ENCODE measurements at places on chromosomes 5 and 9.

- no peak for DNase-seq
These were observed 129.1 kb upstream of the SHB start for GRCh38 chr9:38198140-38198539.

GRCh38 chr5:144237851-144238250, 67.2 kb downstream of the KCTD16 start:
- DNase-seq, result no peak

DNA sequence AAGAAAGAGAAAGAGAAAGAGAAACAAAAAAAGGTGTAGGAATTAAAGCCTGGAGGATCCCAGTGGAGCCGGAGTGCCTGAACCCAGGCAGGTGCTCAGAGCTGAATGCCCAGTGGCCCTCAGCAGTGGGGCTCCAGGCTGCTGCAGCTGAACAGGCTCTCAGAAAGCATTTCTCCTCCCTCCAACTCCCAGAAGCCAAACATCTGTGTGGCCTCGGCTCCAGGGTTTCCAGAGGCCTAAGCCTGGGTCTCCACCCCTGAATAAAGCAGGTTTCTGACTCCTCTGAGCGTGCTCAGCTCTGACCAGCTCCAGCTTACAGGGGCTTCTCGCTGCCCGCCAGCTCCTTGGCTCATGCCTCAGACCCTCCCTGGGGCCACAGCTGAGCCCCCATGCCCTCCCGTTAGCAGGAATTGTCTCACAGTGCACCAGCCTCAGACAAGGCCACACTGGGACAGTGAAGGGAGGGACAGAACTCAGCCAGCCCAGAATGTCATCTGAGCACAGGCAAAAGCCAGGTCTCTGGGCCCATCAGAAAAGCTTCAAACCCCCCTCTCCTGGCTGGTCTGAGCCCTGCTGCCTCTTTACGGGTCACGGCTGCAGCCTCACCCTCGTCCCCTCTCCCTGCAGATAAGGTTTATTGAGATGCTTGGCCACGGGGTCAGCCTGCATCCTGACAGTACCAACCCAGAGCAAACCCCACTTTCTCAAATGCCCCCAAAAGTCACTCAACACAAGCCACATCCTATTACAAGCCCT, 114.4 kb upstream of the PPP1R26 start:
- DNase-seq, result no peak

GRCh38 chr5:110342683-110343082, 383.8 kb downstream of the TMEM232 start:
- no peak for DNase-seq

- DNase-seq, result no peak
These were observed 164.1 kb downstream of the PRR16 start for GRCh38 chr5:120628156-120628555.

DNA sequence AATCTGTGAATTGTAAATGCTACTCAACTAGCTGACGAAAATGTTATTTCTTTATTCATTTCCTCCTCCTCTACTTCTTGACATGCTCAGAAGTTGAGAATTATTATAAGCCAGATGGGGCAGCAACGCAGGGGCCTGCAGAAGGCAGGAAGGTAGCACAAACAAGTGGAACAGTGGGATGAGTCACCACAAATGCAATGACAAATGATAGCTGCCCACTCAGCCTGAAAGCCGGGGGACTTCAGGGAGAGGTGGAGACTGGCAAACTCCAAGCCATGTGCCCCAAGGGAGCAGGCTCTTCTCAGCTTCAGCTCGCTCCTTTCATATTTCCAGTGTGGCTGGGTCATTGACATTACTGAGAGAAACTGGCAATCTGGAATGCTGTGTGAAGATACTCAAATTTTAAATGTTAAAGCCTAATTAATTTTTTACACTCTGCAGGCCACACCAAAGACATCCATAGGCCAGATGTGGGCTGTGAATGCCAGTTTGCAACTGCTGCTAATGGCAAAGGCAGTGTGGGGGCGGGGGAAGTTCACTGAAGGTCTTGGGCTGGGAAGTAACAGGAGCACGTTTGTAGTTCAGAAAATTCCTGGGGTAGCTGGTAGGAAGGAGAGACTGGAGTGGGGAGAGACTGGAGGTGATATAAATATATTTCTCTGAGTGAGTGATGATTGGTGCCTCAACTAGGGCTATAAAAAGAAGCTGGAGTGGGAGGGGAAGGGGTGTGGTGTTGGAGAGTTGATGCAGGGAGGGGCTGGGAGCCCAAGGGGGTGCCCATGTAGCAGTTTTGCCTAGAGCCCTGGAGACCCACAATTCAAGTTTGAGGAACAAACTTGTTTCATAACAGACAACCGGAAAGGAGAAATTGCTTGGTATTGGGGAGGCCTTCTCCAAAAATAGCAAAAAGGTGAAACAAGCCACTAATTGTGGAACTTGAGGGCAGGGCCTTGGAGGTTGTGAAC, 20.8 kb upstream of the ADRB2 start:
- no peak for DNase-seq

DNA sequence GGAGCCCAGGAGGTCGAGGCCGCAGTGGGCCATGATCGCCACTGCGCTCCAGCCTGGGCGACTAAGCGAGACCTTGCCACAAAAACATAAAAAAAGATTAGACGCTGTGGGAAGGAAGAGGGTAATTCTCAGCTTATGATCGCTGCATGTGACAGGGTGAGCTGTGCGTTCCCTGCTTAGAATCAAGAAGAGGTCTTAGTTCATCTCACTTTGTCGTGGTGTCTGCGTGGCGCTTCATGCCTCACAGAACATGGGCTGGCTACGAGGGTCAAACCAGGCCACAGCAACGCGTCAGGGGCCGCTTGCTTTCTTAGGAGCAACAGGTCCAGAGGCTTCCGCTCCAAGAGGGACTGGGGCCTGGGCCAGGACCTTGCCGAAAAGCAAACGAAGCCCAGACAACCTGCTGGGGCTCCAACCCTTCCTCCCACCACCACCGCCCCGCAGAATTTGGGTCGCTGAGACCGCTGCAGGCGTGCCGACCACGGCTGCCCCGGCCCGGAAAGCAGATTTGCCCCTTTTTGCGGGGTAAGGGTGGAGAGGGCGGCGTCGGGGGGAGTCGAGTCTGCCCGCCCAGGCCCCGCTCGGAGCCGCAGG, 10.0 kb upstream of the GRIN1 start:
- no peak for DNase-seq

Data from suprapubic skin (tissue), 4 donors.